ENCODE measurements at places on chromosomes 2 and 18. TPM values are rescaled to one million over a fixed set of nuclear protein-coding genes. Genes with fewer than 3 reads are reported as not detected.

The COPS7B gene
- 29.6 TPM for total RNA-seq

The FEV gene
- total RNA-seq, result not detected

The CRYGC gene
- not detected for total RNA-seq

- no peaks in the 10 kb centered on the region for H3K27me3 ChIP-seq
- DNase-seq, result no peak
- H3K4me3 ChIP-seq, result no peak overlapping the region
- no peak overlapping the region for H3K27ac ChIP-seq
These were observed 37.3 kb downstream of the PLB1 start for GRCh38 chr2:28533044-28533680.

DNA sequence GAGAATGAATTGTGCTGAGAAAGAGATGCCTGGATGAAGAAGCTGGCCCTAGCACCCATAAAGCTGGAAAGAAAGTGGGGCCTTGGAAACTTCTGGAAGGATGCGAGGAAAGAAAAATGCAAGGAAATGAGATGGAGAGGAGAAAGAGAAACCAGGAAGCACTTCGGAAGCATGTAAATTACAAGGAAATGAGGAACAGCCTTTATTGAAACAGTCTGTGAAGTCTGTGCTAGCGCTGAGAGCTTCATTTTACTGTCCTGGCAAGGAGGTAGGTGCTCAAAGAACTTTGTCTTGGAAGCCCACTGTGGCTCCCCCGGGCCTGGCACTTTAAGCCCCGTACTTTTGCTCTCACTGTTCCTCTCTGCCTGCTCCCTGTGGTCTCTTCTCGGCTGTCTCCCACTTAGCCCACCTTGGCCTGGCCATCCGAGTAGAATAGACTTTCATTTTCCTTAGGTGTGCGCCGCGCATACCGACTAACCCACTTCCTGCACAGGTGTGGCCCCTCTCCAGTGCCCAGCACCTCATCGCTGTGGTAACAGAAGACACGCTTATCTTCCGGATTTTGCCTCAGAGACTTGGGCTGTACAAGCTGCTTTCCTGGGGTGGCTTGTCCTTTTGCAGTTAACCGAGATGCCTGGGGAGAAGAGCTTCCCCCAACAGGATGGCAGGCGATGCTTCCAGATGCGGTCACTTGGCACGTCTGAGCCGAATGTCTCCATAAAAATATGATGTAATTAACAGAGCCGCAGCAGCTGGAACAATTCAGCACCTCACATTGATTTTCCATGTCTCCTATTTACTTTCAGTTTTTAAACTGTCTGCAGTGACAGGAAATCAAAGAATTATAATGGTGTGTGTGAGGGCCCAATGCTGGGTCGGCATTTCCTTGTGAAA, 199.6 kb downstream of the HRH4 start:
- no peak for DNase-seq
- no peaks in the 10 kb centered on the region for H3K36me3 ChIP-seq
- no peak overlapping the region for H3K4me3 ChIP-seq
- peaks cover 1% of the 10 kb centered on the region for H3K4me1 ChIP-seq
- H3K27me3 ChIP-seq, result peaks cover 6% of the 10 kb centered on the region

DNA sequence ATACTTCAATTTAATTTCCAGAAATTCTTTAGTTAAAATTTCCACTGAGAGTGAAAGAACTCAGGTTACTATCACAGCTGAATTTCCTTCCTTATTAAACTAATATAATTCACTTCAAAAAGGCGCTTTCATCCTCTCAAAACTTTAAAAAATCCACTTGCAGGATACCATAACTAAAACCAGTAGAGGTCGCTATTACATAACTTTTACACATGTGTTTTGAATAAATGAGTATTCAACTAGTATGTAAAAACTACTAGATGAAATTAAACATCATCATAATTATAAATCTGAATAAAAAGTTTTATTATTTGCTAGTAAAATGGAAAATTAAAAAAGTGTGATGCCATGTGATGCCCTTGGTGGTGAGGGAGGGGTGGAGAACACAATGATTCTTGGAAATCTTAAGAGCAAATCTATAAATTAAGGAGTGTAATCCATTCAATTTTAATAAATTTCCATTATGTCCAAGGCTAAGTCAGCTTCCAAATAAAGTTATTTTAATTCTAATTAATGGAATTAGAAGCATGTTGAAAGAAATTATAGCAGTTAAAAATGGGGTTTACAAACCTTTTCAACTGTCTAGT, 61.4 kb downstream of the SOS1 start:
- no peak overlapping the region for H3K4me3 ChIP-seq
- peaks cover 3% of the 10 kb centered on the region for H3K36me3 ChIP-seq
- no peaks in the 10 kb centered on the region for H3K27me3 ChIP-seq
- no peaks in the 10 kb centered on the region for H3K4me1 ChIP-seq
- H3K27ac ChIP-seq, result no peak overlapping the region

The MC2R gene
- total RNA-seq, result not detected

- no peaks in the 10 kb centered on the region for H3K4me1 ChIP-seq
- DNase-seq, result no peak
- H3K4me3 ChIP-seq, result no peak overlapping the region
- H3K36me3 ChIP-seq, result no peaks in the 10 kb centered on the region
These were observed 335.1 kb downstream of the METTL4 start for GRCh38 chr18:2236232-2236631.

The CRYGD gene
- total RNA-seq, result not detected

GRCh38 chr18:72738136-72738535, 129.7 kb downstream of the NETO1 start:
- no peaks in the 10 kb centered on the region for H3K27me3 ChIP-seq
- no peaks in the 10 kb centered on the region for H3K36me3 ChIP-seq
- no peaks in the 10 kb centered on the region for H3K4me1 ChIP-seq
- no peak overlapping the region for H3K4me3 ChIP-seq

The ERFE gene
- not detected for total RNA-seq

GRCh38 chr2:63700271-63700670, 111.5 kb downstream of the MDH1 start:
- no peak overlapping the region for H3K27ac ChIP-seq
- peaks cover 21% of the 10 kb centered on the region for H3K4me1 ChIP-seq
- no peaks in the 10 kb centered on the region for H3K27me3 ChIP-seq
- H3K36me3 ChIP-seq, result no peaks in the 10 kb centered on the region
- DNase-seq, result no peak

GRCh38 chr2:41879235-41879916, 168.4 kb upstream of the PKDCC start:
- H3K27ac ChIP-seq, result no peak overlapping the region
- no peaks in the 10 kb centered on the region for H3K36me3 ChIP-seq
- DNase-seq, result peak; percentile 16

The REEP1 gene
- 0.14 TPM for total RNA-seq

The UGT1A5 gene
- total RNA-seq, result not detected

DNA sequence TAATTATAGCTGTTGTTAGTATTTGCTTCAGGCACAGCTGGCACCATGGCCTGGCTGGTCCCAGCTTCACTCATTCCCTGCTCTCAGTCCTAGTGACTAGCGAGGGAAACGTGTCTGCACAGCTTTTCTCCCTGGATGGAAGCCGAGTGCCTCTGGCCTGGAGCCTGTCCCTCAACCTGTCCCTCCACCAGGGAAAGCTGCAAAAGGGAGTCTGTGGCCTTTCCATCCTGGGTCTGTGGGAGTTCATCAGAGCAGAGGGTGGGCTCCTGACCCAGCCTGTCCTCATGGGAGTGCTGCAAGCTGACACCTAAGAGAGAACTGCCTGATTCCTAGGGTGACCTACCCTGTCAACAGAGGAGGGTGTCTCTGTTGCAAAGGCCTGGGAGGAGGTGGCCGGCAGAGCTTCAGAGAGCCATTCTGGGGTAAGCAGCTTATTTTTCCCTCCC, 118.3 kb downstream of the CAPN13 start:
- no peak for DNase-seq
- H3K27me3 ChIP-seq, result no peaks in the 10 kb centered on the region
- no peak overlapping the region for H3K27ac ChIP-seq
- no peak overlapping the region for H3K4me3 ChIP-seq
- H3K4me1 ChIP-seq, result no peaks in the 10 kb centered on the region

The NT5C1B gene
- total RNA-seq, result not detected

GRCh38 chr2:80016171-80016570, 288.4 kb downstream of the LRRTM1 start:
- no peaks in the 10 kb centered on the region for H3K36me3 ChIP-seq
- peaks cover 10% of the 10 kb centered on the region for H3K4me1 ChIP-seq
- no peaks in the 10 kb centered on the region for H3K27me3 ChIP-seq
- no peak overlapping the region for H3K4me3 ChIP-seq
- no peak overlapping the region for H3K27ac ChIP-seq

The PCARE gene
- total RNA-seq, result not detected

The GPR45 gene
- not detected for total RNA-seq

DNA sequence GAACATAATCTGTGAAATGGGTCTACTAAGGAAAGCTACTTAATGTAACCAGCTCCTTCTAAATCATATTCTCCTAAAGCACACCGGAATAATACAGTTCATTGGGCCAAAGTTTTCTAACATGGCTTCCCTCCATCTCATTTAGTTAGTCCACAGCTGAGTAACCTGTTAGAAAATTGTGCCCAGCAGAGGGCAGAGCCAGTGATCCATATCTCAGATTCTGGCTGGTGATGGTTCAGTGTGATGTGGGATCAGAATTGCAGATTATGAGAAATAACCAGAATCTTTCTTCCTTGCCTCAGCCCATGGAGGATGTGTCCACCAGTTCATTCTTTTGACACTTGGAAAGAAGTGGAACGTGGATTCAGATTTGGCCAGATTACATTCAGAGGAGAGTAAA, 9.4 kb upstream of the CTLA4 start:
- no peaks in the 10 kb centered on the region for H3K36me3 ChIP-seq
- no peaks in the 10 kb centered on the region for H3K4me1 ChIP-seq
- no peak for DNase-seq

All from HepG2 (cell line).